ENCODE measurements at places on chromosomes 7 and 10.

DNA sequence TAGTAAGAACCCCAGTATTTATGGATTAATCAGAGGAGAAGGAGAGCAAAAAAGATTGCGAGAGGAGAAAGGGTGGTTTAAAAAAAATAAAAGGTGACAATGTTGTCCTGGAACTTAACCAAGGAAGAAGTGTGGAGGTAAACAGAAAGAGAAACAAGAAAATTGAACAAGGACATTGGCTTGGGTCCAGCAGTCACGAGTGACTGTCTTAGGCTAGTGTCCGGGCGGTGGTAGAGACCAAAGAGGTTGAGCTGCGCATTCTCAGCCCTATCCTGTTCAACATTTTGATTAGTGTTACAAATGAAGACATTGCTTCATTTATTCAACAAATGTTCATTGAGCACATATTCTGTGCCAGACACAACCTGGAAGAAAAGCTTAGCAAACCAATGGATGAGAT, 329.9 kb downstream of the FGFR2 start:
- DNase-seq = no peak

- no peak for DNase-seq
These were observed 14.3 kb downstream of the JAZF1 start for GRCh38 chr7:28165961-28166955.

- DNase-seq = no peak
These were observed 55.2 kb upstream of the FAM133B start for GRCh38 chr7:92645114-92646061.

DNA sequence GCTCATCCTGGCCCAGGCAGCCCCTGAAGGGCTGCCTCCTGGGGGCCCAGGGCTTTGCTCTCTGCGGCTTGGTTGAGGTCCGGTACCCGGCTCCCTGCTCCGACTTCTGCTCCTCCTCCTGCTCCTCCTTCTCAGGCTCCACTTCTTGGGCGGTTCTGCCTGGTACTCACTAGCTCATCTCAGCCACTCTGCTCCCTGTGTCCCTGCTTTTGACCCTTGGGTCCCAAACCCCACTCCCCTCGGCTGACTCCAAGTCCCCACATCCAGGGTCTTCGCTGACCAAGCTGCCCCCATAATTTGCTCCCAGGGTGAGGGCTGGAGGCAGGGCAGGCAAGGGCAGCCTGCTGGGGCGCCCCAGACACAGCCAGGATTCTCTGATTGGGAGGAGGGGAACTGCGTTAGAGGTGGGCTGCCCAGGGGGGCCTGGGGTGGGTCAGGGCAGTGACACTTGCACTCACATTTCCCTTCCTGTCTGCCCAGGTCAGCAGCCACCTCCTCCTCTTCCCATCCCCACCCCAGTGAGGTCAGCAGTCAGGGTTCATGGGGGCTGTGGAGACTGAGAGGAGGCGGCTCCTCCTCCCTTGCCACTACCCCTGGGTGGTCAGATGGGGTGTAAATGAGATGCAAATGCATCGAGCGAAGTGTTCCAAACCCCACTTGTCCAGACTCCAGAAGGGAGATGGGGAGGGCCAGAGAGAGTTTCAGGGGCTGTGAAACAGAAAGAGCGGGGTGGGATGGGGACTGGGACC, 2.2 kb downstream of the SMARCD3 start:
- no peak for DNase-seq

DNA sequence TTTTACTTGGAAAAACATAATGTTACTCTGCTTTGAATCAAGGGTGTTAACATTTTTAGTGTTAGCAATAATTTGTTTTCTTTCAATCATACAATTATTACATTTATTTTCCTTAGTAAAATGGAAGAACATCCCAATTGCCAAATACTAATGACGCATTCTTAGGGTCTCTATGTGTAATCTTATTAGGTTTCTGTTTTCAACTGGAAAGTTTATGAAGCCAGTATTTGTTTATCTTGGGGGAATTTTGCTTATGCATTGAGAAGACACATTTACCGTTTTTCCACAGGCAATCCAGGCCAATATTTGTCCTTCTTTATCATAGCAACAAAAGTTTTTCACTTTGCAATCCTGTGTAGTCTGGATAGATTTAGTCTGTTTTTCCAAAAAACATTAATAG, 134.5 kb downstream of the CPED1 start:
- DNase-seq = no peak

DNA sequence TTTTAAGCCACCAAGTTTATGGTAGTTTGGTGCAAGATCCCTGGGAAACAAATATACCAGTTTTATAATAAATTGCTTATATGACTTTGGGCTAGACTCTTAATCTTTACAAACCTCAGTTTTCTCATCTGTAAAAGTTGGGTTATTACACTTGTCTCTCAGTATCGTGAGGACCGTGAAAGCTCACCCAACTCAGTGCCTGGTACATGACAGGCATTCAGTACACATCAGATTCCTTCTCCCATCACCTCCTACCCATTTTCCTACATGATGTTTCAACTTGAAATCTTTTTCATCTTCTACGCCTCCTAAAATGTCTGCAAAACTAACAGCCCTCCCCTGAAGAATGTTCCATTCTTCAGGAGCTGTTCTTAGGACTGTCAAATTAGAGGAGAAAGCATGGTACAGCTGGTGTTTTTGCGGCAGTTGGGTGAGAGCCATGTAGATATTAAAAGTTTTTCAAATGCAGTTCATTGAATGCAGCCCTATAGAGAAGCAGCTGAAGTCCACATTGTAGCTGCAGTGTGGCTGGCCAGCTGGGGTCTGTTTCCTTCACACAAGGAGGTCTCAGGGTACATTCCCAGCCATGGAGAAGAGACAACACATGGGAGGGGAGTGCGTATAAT, 812.8 kb downstream of the LRMDA start:
- no peak for DNase-seq

DNA sequence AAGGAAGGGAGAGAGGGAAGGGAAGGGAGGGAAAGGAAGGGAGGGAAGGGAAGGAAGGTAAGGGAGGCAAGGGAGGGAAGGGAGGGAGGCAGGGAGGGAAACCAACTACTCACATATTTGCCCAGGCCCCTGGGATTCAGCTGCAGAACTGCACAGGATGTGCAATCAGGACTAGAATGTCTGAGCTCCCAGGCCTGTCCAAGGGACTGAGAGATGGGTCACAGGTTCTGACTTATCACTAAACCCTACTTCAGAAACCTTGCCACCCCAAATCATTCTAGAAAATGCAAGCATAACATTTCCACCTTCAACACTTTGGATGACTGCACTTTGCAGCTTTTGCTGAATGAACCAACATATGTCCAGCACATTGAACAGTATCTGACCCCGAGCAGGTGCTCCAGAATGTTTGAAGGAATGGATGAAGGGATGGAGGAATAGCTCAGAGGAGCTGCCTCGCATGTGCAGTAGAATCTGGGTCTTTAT, 245.3 kb downstream of the KCNMA1 start:
- DNase-seq = no peak

DNA sequence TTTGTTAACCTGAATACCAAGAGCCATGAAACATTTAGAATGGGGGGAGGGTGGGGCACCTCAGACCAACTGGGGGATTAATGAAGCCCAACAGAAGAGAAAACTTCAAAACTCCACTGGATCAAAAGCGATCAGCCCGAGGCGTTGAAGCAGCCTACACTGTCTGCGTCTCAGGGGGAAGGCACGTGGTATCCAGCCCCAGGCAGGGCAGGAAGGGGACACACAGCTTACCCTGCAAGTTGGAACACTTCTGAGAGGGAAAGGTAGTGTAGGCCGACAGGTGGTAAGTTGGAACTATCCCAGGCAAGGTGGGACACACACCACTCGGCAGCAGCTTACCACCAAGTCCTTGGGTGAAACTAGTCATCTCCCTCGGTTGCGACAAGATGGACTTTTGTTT, 102.9 kb downstream of the TAX1BP1 start:
- no peak for DNase-seq

DNA sequence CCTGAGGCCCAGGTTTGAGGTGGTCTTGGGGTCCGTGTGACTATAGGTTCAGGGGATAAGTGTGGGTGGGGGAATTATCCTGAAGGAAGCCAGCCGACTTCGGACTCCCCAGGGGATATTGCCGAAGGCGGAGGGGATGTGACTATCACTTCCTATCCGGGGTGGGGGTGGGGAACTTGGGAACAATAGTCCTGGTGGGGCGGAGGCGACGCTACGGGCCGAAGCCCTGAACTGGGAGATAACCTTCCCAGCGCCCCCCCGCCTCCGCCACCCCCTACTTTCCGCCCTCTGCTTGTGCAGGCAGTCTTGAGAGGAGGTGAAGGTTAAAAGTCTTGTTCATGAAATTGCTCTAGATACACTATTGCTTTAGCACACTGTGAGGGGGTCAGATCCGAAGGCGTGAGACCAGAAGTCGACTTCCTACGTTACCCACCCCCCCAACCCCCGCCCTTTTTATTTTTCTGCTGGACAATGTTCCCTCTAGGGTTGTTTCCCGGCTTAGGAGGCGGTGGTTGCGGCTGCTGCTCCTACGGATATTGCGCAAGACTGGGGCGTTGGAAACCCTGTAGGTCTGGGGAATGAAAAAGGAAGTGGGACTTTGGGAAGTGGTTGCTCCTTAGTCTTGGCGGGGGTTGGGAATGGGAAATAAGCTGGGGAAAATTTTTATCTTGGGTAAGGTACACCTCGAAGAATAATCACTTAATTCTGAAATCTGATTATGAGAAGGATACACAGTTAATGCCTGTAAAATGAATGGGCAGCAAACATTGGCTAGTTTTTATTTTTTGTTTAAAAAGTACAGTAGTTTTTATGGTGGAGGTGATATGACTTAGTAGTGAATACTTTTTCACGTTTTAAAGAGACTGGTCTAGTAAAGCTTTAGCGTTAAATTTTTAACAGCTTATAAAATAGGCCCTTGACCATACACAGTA, 1.5 kb downstream of the PTPN12 start:
- no peak for DNase-seq

- peak; percentile 9 for DNase-seq
These were observed 27.0 kb upstream of the HIBADH start for GRCh38 chr7:27689591-27690164.

DNA sequence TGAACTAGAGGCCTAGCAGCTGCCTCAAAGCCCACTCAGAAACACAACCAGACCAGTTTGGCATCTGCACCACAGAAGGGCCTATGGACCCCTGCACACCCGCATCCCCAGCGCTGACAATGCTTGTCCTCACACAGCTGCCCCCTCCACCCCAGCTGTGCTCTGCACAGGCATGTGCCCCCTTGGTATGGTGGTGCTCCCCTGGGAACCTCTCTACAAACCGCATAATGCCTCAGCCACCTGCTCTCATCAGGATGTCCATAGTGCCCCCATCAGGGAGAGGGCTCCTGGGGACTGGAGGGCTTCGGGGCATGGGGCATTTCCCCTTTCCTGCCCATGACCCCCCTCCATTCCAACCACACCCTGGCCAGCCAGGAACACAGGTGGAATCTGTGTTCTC, 347.5 kb downstream of the GRID1 start:
- DNase-seq = no peak

DNA sequence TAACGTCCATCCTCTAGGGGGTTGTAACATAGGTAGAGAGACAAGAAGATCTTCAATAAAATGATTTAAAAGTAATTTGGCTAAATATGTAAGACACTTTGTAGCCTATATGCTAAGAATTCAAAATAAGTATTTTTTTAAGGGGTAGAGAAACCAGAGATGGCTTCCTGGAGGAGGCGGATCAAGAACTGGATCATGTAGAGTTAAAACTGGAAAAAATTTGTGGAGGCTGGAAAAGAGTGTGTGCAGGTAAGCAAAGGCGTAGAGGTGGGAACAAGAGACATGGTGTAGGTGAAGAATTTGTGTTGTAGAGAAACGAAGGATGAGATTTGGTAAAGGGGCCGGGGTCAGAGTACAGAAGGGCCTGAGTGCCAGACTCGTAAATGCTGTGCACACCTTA, 172.6 kb downstream of the TMEM178B start:
- no peak for DNase-seq

DNA sequence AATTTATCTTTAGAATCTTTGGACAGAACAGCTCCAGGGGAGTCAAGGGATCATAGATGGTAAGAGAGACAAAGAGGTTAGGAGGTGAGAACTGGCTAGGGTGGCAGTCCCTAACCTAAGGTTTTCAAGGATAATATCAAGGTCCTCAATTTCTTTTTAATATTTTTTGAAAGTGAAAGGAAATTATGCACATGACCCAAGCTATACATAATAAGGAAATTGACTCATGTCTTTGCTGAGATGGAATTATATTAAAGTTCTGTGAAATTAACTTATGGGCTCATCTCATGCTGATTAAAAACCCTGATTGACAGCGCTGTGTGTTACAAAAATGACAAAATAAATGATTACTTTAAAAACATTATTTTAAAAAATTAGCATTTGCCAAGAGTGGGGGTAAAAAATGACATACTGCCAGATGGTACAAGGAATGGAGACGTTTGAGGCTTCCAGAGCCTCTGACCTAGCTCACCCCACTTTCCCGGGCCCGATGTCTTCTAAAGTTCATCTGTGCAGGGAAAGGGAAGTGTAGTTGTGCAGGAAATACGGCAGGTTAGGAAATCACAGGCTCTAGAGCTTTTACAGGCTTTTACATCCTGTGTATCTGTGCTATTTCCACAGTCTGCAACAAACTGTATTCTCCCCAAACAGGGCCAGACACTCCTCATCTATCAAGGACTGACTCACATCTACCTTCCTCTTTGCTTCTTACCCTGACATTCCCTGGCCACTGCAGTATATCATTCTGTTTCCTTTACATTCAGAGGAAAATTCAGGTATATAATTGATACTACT, 185.6 kb upstream of the PRSS58 start:
- no peak for DNase-seq

GRCh38 chr10:3272300-3272699, 99.7 kb upstream of the PITRM1 start:
- no peak for DNase-seq

GRCh38 chr10:5589661-5590511, 65.1 kb downstream of the CALML3 start:
- DNase-seq = no peak

GRCh38 chr7:21355406-21355874, 72.4 kb upstream of the SP4 start:
- peak; percentile 43 for DNase-seq

- no peak for DNase-seq
These were observed 372.4 kb downstream of the SFMBT2 start for GRCh38 chr10:7038416-7038815.

- no peak for DNase-seq
These were observed 206.5 kb upstream of the PPP2R2D start for GRCh38 chr10:131694168-131694780.

GRCh38 chr7:39582536-39582935, 16.3 kb downstream of the YAE1 start:
- DNase-seq = no peak

DNA sequence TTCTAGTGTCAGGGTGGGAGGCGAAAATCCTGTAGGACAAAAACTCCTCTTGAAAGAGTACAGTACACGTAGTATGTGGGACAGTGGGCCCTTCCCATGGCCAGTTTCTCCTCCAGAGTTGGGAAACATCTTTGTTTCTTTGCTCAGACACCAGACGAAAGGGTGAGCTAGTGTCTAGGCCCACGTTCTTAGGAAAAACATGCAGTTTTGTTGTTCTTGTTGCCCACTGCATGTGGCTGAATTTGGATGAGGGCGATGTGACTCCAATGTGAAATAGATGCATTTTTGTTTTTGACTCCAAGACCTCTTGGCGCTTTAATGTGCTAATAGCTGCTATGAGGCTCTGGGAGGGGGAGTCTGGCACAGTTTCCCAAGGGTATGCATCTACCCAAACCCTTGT, 100.8 kb downstream of the ATXN7L1 start:
- no peak for DNase-seq

GRCh38 chr7:80386686-80387085, 125.2 kb downstream of the GNAT3 start:
- no peak for DNase-seq

GRCh38 chr10:127034034-127034633, 128.9 kb downstream of the DOCK1 start:
- no peak for DNase-seq

- no peak for DNase-seq
These were observed 50.0 kb upstream of the FAM20C start for GRCh38 chr7:142248-142941.

GRCh38 chr7:28266402-28266801, 85.8 kb upstream of the JAZF1 start:
- DNase-seq = no peak

Data from hematopoietic multipotent progenitor cell treated with erythropoietin and hydrocortisone succinate and interleukin-3 and kit ligand, for 15 days (in vitro differentiated cells).